ENCODE measurements at places on chromosomes 12 and 14.

DNA sequence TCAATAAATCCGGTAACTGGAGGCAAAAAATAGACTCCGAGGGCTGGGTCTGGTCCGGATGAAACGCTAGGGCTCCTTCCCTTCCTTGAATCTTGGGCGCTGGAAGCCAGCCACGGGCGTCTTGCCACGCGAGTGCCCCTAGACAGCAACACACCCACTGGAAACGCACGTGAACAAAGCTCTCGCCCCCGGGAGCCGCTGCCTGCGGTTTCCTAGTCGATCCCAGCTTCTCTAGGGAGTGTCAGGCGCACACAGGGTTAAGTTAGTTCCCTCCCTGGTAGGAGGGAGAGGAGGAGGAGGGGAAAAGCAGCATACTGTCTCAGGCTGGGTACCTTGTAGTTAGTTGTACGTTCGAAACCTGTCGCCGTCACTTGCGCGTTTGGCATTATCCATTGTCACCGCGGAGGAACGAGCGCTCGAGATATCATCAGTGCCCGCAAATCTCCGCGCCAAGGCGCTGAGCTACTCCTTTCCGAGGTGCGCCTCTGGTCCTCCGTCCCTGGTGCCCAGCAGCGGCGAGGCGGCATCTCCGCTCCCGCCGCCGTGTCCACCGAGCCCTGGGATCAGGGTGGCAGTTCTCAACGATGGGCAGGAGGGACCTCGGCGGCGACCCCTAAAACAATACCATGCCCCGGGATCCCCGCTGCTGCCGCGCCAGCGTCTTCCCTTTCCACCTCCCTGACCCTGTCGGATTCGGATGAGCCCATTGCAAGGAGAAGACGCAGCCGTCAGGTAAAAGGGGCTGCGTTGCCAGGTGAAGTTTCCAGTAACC, at the start of gene FLRT2:
FLRT2 (plus strand) TSS at position 342 of the 772 bp plus-strand sequence. CDS start 91,371 bp downstream, outside the sequence.
- no peak for DNase-seq

- DNase-seq = no peak
Observed at GRCh38 chr12:9605483-9605882, 2.2 kb downstream of the KLRB1 start.

- DNase-seq = no peak
Observed at GRCh38 chr14:102883554-102883953, 38.9 kb upstream of the AMN start.

GRCh38 chr12:71071536-71072097, 86.2 kb downstream of the TSPAN8 start:
- DNase-seq = no peak

DNA sequence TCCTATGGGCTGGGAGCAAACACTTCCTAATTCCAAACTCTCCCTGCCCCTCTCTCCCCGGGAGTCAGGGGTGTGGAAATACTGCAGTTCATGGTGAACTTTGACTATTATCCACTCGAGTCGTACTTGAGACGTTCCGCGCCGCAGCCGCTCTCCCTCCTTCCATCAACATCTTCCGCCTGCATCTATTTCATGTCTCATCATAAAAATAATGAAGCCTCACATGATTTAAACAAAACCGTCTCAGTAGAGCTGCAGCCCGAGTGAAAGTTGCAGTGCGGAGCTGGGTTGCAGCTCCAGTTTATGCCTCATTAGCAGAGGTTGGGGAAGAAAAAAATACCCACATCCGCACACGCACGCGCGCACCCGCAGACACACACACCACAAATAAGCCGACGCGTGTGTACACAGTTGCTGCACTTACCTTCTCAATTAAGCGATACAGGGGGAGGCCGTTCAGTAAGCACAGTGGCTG, 283 bp downstream of the LMO3 start:
- no peak for DNase-seq

GRCh38 chr12:32116897-32117296, 10.2 kb downstream of the BICD1 start:
- DNase-seq = no peak

GRCh38 chr14:27845241-27845850, 921.2 kb upstream of the FOXG1 start:
- DNase-seq = no peak

GRCh38 chr12:59600171-59600570, 4.3 kb downstream of the SLC16A7 start:
- no peak for DNase-seq

- DNase-seq = no peak
Observed at GRCh38 chr14:88297306-88297705, 25.8 kb downstream of the KCNK10 start.

- no peak for DNase-seq
Observed at GRCh38 chr14:101001311-101002069, 98.0 kb upstream of the RTL1 start.

GRCh38 chr12:54215989-54216796, 27.4 kb upstream of the SMUG1 start:
- no peak for DNase-seq

- no peak for DNase-seq
Observed at GRCh38 chr12:49955899-49956662, 5.5 kb downstream of the AQP2 start.
